ENCODE measurements at places on chromosomes 12 and 14.

GRCh38 chr14:92880351-92880750, 42.6 kb upstream of the CHGA start:
- no peak for DNase-seq

DNA sequence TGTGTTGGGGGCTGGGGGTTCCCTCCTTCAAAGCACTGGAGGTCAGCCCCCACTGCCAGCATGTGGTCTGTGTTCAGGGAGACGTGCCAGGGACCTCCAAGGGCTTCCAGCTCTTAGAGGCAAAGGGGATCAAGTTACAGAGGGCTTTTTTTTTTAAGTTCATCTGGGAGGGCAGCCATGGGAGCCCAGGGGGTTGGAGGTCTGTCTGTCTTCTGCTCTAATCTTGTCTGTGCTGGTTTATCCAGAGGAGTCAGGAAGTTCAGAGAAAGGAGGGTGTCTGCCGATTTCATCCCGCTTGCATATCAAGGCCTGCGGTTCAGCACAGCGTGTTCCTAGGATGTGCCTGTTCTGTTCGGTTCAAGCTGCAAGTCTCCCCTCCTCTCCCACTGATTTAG, 72.2 kb downstream of the TMEM132C start:
- no peak for DNase-seq

DNA sequence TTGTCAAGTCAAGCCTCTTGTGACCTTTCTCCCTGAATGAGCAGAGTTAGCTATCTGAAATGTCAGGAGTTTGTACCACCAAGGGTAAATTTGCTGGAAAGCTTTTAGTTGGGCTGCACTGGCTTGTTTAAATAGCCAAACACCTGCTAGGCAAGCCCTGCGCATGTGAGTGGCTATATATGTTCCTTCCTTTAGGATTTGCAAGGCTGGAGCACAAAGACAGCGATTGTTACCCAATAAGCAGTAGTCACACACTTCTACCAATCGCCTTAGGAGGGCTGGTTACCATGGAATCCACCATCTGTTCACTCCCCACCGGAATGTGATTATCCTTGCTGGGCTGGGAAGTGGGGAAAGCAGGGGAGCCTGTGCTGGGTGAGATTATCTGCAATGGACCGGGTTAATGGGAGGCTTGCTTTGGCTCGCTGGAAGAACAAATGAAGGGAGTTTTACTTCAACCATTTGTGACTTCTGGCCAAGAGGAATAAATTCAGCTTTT, 102.5 kb downstream of the FGD4 start:
- no peak for DNase-seq

DNA sequence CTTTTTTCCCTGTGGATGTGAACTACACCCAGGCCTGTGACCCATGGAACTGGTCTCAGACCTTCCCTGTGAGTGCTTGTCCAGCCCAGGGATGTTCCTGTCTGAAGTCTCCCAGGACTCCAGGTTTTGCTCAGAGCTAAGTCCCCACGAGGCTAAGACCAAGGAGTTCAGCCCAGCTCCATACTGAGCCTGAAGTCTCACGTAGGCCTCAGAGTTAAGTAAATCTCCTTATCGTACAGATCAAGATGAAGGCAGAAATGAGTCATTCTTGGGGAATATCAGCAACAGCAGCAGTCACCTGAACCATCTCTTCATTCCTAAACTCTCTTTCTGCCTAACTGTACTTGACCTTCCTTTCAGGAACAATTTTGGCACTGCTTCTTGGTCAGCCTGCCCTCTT, 139.8 kb downstream of the ANO6 start:
- no peak for DNase-seq

DNA sequence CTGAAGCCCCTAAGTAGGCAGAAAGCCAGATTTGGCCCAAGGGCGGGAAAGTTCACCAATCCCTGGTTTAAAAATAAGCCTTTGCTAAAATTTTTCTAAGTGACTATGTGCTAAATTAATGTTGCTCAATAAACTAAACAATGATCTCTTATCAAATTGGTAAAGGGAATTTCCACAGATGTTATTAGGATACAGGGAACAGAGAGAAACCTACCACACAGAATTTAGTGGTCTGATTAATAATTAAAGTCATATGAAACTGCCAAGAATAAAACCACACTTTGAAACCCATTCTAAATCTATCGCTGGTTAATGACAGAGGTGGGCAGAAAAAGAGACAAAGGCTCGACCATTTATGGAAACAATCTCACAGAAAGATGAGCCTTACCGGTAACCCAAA, 22.0 kb downstream of the ANAPC5 start:
- DNase-seq, result no peak

DNA sequence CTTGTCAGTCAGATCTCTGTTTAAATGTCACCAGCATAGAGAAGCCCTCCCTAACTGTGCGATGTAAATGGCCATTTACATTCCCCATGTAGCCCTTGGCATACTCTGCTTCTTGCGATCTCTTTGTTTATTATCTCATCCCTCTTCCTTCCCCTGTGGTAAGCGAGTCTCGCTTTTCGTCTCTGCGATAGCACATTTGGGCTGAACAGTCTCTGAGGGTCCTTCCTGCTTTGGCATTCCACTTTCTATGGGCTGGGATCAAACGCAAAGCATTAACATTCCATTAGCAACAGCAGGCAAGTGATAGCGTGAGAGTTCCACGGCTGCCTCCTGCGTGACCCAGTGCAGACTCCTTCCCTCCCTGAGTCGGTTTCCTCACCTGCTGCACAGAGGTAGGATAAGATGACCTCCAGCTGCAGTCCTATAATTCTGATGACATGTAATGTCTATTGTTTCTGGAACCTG, 61.4 kb upstream of the TUNAR start:
- no peak for DNase-seq

DNA sequence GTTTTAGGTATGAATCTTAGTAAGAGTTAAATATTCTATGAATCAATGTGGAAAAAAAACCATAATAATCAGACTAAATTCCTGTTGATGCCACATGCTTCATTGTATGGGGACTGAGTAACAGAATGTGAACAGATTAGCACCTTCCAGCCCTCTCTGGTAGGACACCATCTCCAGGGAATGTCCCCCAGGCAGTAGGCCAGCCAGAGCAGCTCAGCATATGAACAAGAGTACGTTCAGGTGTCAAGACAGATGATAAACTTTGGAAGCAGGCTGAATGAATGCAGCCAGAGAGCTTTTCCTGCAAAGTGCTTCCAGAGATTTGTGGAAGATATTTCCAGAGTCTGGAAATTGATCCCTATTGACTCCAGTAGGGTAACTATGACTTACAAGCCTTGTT, 204.4 kb downstream of the RPS29 start:
- DNase-seq, result no peak

DNA sequence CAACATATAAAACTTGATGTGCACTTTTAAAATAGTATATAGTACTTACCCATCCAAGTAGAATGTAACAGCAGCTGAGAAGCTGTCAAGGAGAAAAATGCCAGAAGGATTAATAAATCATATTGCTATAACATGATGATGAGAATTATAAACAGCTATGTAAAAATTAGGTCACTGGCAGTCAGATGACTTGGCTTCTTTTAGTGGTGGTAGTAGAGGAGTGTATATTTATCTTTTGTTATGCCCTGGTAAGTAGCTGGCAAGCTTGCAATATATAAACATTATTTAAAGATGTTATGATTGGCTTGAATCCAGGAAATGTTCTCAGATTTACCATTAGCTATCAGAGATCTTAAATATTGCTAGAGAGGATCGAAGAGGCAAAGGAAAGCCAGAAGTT, 471.0 kb upstream of the MGAT4C start:
- no peak for DNase-seq

DNA sequence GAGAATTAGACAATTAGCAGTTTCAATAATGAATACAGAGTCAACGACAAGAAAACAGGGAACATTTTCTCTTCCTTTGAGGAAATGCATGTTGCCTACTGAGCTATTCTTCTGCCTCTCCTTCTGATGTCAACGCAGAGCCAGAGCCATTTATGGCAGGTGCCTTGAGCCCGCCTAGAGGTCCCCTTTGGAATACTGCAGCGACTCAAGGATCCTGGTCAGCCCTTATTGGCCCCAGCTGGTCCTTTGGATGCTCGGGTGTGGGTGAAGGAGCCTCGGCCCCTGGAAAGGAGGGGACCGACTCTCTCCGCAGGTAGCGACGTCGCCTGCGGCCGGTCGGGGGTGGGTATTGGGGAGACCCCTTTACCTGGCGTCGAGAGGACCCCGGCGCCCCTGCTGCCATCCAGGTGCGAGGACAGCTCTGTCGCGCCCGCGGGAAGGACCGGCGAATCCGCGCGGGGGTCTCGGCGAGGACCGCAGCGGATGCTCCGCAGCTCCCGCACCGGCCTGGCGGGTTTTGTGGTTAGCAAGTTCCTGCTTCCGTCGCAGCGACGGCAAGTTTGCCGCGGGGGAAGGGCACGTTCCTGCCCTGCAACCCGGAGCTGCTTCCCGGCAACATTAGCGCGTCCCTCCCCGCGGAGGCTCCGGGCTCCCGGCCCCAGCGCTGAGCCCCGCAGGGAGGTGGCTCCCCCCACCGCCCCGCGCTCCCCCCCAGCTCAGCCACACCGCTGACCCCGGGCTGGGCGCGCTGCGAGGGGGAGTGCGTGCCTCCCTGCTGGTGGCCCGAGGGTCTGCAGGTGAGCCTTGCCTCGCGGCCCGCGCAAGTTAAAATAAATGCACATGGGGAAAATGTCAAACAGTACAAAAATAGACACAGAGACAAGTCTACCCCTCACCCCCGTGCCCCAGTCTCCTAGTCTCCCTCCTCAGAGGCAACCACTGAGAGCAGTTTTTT, at the start of gene MANSC1:
Gene MANSC1 (minus strand): TSS at position 532 of the 955 bp plus-strand sequence. CDS start 6,928 bp downstream, outside the sequence.
- no peak for DNase-seq

DNA sequence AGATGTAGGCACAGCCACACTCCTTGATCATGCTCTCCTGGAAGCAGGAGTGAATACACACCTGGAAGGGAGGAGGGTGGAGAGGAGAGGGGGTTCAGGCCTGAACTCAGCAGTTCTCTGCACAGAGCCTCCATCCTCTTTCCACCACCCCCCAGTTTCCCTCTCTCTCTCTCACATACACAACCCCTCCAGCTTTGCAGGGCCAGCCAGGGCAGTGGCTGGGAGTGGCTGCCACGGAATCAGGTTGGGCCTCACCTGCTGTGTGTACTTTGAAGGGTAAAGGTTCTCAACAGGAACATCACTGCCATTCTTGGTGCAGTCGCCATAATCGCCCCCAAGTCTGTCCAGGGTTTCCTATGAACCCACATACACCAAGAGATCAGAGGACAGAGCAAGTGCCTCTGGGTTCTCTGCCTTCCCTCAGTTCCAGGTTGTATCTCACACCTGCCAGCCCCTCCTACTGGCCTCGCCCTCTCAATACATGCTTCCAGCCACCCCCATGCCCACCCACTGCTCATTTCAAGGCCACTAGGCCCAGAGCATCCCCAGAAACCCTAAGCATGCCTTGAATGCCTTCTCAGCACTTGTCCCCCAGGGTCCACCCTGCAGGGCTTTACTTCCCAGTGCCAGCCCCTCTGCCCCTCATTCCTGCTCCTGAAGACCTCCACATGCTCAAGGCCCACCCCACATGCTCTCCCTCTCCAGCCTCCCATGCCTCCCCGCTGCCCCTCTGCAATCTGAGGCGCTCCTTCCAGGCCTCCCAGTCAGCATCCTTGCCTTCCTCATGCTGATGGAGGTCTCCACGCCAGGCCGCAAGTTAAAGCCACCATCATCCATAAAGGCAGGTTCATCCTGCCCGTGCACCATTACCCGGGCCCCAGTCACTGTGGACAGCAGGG, 12.9 kb upstream of the TNFRSF1A start:
- DNase-seq, result no peak

- DNase-seq, result no peak
These were observed 21.8 kb downstream of the MDM1 start for GRCh38 chr12:68310370-68310769.

GRCh38 chr12:51862947-51863346, 14.4 kb upstream of the FIGNL2 start:
- no peak for DNase-seq

Measured in stimulated activated CD8-positive, alpha-beta memory T cell treated with anti-CD3 and anti-CD28 coated beads, Interleukin-4, amount 100 ng/mL, for 1 hour (primary cell).